ENCODE measurements at places on chromosomes 5 and 9.
A peak's percentile ranks its signal among the peaks of the same experiment; 100 is the strongest.

DNA sequence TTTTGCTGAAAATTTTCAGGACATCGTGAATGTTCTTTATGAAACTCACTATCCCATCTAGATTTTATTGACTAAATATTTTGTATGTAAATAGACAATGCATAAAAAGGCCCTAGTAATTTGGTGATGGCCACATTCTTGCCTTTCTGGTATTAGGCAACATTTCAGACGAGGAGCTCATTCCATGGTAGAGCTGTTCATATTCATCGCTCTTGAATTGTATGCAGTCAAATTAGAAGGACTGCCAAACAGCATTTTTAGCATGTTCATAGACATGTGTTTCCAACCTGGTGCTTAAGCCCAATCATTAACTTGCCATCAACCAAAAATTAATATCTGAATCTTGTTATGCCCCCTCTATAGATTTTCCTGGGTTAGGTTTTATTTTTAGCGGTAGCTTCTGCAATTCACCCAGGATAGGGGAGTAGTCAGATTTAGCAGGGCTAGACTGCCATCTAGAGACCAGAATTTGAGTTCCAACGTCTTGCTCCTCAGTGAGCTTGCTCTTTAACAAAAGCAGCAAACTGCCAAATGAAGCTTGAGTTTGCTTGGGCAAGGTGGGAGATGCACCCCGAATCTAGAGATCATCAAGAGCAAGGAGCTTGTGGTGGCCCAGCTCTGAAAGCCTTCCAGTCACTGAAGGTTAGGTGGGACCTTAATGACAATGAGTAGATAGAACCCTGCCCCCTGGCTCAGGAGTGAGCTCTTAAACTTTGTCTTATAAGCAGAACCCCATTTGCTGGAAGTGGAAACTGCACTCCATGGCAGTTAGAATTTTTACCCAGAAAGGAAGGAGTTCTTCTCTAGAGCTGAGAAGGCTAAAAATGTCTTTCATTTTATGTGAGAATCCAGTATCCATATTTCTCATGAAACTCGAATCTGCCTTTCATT is 456.2 kb downstream of the RASEF start:
- no peak for DNase-seq

GRCh38 chr9:24036459-24036858 is 210.4 kb upstream of the ELAVL2 start:
- DNase-seq: no peak

- DNase-seq: no peak
These were observed 133.1 kb downstream of the DENND1A start for GRCh38 chr9:123796618-123797484.

DNA sequence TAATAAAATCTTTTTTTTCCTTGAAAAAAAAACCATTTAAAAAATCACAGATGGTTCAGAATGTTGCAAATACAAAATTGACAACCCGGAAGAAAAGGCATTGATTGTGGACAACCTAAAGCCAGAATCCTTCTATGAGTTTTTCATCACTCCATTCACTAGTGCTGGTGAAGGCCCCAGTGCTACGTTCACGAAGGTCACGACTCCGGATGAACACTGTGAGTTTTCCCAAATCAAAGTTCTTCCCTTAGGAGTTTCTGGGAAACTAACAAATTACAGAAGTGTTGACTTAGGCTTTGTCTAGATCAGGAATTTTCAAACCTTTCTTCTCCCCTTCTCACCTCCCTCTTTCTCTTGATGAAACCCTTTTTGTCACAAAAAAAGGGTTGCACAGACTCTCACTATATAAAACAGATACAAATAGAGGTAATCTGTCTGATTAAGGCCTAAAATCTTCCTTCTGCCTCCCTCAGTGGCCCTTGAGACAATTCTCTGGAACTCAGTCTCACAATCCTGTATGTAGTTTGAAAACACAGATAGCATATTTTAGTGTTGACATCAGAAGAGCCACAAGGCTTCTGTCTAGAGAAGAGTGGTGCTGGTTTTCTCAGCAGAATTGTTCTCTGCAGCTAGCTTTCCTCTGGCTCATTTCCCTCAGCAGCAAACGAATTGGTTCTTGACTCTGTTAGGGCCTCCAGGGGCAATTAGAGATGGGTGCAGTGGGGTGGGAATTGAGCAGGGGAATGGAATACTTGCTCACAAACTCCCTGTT is 79.5 kb downstream of the OSMR start:
- no peak for DNase-seq

- DNase-seq: peak; percentile 34
These were observed 1.5 kb downstream of the LCN2 start for GRCh38 chr9:128150594-128151308.

DNA sequence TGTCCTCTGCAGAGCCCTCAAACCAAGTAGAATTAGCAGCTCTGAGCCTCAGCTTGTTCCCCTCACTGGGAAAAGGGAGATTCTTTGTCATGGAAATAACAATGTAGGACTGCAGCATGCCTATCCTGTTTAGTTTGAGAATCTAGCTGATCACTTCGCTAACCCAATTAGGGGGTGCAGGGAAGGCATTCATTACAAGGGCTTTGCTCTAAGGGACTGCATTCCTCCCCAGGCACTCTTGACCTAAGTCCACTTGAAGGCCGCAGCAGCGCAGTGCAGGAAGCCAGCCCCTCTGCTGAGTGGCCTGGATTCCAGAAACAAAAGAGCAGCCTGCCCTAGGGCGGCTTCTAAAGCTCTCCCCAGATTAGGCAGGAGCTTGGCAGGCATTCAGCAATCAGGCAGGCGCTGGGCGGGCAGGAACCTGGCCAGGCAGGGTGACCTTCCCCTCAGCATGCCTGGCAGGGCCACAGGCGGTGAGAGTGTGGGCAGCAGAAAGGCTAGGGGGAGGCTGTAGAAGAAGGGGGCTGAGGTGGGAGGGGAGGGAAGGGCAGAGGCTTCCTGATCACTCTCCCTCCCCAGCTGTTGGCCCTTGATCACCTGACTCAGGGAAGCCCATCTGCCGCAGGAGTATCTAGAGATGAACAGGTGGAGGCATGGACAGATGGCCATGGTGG is 24.8 kb downstream of the CCNJL start:
- no peak for DNase-seq

DNA sequence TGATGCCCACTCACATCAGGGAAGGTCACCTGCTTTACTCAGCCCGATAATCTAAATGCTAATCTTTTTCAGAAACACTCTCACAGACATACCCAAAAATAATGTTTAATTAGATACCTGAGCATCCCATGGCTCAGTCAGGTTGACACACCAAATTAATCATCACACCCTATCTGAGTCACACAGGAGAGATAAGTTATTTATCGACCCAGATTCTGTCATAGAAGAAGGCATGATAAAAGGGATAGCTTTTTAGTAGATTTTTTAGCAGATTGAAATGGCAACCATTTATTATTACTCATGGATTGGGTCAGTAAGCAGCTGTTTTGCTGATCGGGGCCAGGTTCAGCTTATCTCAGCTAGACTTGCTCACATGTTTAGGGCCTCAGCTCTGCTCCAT is 97.8 kb upstream of the TYRP1 start:
- DNase-seq: no peak

- no peak for DNase-seq
These were observed 54.3 kb downstream of the TMC1 start for GRCh38 chr9:72575666-72576065.

GRCh38 chr9:79989079-79989478 is 417.3 kb downstream of the TLE4 start:
- no peak for DNase-seq

- no peak for DNase-seq
These were observed 110.0 kb downstream of the ISOC1 start for GRCh38 chr5:129204525-129204924.

GRCh38 chr5:133663397-133664054 is 51.2 kb upstream of the FSTL4 start:
- no peak for DNase-seq

- DNase-seq: no peak
These were observed 255.7 kb upstream of the RGMB start for GRCh38 chr5:98517560-98518366.

- DNase-seq: no peak
These were observed 44.7 kb downstream of the EXOSC2 start for GRCh38 chr9:130738281-130738680.

DNA sequence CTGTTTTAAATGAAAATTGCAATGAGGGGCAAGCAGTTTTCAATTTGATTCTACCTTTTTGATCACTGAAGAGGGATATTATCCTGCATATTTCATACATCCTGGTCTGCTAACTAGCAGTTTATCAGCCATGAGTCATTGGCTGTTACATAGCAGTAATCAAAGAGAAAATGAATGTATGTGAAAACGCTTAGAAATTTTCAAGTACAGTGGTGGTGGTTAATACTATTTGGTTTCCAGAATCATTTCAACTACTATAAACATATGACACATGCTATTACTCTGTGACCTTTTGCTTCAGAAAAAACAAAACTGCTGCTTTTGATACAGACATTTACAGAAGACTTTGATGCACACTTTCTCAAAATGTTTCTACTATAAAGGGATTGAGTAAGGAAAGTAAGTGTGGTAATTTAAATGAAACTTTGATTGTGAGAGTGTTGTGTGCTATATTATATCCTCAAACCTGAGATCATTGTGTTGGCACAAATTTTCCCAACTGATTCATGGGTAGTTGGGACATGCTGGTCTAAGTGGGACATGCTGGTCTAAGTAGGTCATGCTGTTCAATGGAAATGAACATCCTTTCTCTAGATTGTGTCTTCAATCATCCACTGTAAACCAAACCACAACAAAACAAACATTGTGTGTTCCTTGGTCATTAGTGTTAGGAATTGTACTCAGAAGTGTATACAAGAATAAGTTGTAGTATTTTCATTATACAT is 5.1 kb downstream of the RNF14 start:
- no peak for DNase-seq

DNA sequence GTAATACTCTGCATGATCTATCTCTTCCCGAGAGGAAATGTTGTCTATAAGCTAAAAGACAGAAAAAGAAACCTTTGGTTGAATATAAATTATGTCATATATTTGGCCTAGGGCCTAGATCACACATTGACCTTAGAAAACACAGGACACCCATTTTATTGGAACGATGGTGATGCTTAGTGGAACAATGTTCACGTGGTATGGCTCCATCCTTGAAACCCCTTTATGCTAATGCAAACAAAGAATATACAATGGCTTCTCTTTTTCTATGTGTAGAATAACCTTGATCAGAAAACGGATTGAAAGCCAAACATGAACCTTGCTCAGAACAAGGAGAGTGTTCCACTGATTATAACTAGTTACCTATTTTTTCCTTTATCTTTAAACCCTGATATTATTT is 24.5 kb downstream of the MRPS27 start:
- DNase-seq: no peak

DNA sequence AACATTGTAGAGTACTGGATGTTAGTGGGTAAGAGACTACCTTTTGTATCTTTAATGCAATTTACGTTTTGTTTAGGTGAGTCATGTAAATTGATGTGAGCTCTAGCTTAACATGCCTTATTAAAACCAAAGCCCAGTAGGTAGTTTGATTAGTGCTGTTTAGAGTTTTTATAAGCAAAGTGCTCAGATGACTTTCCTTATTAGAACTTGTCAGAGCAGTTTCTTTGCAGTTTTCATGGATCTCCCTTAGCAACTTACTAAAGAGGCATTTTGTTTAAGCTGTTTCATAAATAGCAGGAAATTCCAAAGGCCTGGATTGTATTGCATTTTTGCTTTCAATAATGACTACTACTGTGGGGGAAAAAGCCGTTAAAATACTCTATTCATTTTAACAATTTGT is 14.5 kb downstream of the ZSWIM6 start:
- no peak for DNase-seq

GRCh38 chr9:31304576-31304975 is 1079.9 kb upstream of the ACO1 start:
- DNase-seq: no peak

DNA sequence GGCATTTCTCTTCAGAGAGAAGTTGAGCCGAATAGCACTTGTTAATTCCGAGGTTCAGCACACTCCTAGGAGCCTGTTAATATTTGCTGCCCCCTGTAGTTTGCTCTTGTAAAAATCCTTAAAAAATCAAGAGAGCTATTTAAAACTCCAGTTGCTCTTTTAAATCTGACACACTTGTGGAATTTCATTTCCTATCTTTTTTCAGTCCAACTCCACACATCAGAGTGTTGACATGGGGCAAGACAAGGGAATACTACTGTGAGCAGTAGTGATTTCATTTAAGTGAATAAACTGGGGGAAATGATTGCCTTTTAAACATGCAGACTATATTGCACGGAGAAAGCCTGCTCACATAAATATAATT is 1096.3 kb upstream of the DMAC1 start:
- no peak for DNase-seq

- no peak for DNase-seq
These were observed 116.5 kb downstream of the BRINP1 start for GRCh38 chr9:119252671-119253299.

GRCh38 chr5:95874246-95874645 is 51.7 kb upstream of the GLRX start:
- no peak for DNase-seq

- no peak for DNase-seq
These were observed 35.3 kb downstream of the HRH2 start for GRCh38 chr5:175692996-175693710.

DNA sequence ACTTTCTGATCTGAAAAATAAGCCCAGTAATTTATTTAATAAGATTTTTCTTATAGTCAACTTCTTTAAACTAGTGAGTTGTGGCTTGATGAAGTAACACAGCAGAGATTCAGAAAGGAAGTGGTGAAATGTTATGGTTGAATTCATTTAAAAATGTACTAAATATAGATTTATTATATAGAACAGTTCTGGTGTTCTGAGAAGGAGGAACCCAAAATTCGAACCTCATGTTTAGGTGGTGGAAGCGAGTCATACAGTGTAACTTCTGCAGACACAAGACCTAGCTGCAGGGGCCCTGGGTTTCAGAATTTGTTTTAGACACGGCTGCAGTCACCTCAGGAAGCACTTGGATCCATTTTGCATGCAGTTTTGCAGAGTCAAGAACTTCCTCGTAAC is 188.2 kb downstream of the TRIO start:
- no peak for DNase-seq

GRCh38 chr9:123933440-123934212 is 3.7 kb upstream of the DENND1A start:
- DNase-seq: no peak
